ENCODE measurements at places on chromosomes 2 and 18.

DNA sequence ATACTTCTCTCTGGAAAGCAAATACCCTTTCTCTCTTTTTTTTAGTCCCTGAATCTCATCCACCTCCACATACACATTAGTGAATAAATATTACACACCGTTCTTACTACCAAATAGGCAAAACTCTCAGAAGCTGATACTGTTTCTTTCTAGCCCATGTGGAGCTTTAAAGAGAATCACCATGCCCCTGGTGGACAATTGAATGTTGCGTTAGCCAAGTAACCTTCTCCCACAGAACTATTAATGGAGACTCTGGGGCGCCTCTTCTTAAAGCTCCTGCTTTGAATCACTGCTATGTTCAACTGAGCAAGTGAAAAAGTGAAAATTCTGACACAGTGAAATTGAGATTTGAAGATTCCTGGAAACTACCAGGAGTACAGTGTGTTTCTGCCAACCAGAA, 522.8 kb upstream of the CDH7 start:
- no peak for DNase-seq

DNA sequence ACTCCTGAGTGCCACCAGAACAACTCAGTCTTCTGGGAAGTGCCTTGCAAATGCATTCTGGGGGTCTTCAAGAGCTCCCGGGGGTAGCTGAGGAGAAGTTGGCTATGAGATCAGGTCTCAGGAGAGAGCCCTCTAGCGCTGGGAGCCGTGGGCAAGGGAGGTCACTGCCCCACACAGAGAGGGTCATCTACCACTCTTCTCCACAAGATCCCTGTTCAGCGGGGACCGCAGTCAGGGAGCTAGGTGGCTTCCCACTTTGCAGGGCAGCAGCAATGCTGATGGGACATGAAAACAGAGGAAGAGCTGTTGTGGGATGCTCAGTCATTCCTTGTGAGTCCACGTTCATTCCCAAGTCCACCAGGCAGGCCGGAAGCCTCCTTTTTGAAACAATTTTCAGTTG, 66.6 kb downstream of the ACKR3 start:
- no peak for DNase-seq

DNA sequence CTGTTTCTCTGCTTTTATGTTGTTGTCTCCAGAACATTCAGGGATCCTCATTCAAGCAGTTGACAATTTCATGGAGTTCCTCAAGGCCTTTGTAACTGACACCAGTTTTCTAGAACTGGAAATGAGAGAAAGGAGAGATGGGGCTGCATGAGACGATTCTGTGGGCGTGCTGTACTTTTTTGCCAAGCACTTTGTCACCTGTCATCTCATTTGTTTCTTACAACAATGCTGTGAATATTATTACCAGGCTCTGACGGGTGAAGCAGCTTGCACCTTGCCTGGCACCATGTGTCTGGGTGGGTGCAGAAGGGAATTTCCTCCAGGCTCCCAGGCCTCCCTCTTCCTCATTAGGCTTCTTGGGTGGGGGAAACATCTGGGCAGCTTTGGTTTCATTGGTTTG, 22.2 kb upstream of the ATOH8 start:
- DNase-seq = no peak

DNA sequence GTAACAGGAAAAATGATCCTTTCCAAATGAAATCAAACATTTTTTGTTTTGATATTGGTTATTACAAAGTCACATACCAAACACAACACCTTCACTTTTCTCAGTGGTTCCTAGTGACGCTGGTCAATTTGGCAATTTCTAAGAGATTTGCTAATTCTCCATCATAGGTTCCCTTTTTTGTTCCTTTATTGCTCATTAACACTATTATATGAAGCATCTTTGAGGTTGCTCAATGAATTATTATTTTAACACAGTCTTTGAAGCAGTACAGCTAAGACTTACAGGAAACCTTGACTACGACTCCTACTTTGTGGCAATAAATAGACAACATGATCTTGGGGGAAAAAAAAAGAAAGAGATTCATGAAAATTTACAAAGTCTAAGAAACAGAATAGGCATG, 152.2 kb upstream of the VRK2 start:
- no peak for DNase-seq

DNA sequence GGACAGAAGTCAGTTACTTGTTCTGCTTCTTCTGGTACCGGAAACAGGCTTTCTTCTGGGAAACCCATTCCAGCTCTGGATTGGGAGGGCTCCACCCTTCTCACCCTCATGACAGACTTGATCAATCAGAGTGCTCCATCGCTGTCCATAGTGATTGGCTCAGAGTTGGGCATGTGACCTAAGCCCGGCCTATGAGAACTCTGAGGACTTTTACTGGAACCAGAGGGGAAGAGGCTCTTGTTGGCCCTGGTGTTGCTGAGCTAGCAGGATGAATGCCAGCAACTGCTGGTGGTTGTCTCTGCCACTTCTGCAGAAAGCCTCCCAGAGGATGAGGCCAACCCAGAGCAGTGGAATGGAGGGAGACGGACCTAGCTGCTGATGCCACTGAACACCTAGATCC, 33.3 kb downstream of the TMEM37 start:
- no peak for DNase-seq

DNA sequence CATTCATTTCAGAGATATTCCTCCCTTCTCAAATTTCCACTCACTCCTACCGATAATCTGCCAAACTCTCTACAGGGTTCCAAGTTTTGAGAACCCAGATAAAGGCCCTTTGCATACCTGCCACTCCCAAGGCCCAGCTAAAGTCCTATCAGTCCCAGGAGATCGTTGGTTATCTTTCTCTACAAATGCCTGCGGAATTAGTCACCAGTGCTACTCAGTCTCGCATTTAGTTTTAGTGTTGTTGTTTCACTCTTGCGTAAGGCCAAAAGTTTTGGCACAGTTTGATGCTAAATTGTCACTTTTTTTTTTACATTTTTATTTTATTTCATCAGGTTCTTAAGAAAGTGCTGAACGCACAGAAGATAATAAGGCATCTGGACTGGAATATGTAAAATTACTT, 29.2 kb upstream of the SETBP1 start:
- peak; percentile 7 for DNase-seq

GRCh38 chr2:136245211-136245610, 127.3 kb upstream of the CXCR4 start:
- no peak for DNase-seq

GRCh38 chr18:36711813-36712444, 116.9 kb downstream of the TPGS2 start:
- DNase-seq = peak; percentile 58

DNA sequence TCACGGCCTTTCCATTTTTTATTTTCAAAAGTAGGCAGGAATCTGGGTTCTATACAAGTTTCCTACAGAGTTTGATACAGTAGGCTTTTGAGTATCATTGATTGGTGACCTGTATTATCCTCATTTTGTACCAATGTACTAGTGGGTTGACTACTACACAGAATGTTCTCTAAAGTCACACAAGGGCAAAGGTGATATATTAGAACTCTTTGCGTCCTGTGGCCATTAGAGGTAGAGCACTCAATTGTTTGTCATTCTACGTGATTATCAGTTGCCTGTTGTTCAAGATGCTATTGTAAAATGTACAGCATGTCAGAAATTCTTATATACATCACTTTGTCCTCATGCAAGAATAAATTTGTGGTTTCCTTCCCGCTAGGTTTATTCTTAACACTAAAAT, 24.8 kb downstream of the WDR75 start:
- DNase-seq = no peak

GRCh38 chr2:195450552-195451113, 206.4 kb upstream of the SLC39A10 start:
- no peak for DNase-seq

DNA sequence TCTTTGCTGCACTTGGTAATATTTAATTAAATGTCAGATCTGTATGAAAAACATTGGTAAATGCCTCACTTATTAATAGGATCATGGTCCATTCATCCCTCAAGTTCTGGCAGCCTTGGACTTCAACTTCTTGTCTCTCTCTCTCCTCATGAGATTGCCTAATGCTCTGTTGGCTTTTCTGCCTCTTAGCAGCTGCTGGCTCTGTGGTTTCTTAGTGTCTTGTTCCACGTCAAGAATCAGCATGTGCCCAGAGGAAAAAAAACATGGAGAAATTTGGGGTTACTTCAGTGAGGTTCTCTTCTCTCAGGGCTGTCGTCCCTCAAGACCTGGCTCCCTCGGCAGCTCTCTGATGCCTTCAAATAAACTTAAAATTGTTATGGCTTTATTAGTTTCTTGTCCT, 75.4 kb downstream of the TAF4B start:
- DNase-seq = no peak

DNA sequence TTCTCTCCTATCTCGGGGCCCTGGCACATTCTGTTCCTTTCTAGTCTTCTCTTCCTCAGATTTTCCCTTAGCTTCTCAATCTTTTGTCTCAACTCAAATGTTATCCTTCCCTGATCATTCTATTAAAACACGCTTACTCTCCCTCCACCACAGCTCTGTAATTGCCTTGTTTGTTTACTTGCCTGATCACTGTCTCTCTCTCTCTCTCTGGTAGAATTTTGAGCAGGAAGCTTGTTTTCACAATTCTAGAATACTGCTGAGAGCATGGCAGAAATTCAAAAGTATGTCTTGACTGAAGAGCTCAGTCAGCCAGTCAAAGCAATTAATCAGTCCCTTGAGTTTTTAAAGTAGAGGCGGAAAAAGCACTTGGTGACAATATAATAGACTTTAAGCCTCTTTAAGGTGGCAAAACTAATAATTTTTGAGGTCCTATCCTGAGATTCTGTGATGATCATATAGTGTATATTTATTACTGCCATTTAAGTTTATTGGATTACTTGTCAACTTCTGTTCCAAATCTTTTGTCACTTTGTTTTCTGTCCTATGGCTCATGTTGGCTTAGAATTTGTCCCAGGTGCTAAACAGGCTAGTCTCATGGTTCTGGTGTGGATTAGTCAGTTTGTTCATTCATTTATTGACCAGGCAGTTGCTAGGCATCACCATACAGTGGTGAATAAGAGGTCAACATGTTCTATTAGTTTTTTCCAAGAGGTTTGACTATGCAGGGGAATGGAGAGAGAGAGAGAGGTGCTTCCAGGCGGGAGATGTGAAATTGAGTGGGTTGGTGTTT, 2.3 kb downstream of the PSMD1 start:
- DNase-seq = no peak

GRCh38 chr18:67553437-67553836, 36.9 kb upstream of the DSEL start:
- DNase-seq = no peak

DNA sequence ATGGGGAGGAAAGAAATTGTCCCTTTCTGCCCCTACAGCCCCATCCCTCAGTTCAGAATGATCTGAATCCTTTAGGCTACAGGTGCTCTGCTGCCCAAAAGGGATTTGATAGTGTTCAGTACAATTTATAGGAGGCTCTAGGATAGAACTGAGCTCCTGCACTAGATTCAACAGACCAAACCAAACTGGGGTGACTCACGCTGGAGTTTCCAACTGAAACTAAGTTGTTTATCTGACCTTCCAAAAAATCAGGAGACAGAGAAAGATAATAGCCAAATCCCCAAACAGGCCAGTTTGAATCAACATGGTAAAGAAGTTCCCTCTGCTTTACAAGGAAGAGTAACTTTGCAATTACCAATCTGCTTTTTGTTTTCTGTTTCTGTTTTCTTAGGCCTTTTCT, 72.7 kb upstream of the MBOAT2 start:
- DNase-seq = no peak

- DNase-seq = no peak
Observed at GRCh38 chr2:60608679-60609078, 55.2 kb upstream of the BCL11A start.

DNA sequence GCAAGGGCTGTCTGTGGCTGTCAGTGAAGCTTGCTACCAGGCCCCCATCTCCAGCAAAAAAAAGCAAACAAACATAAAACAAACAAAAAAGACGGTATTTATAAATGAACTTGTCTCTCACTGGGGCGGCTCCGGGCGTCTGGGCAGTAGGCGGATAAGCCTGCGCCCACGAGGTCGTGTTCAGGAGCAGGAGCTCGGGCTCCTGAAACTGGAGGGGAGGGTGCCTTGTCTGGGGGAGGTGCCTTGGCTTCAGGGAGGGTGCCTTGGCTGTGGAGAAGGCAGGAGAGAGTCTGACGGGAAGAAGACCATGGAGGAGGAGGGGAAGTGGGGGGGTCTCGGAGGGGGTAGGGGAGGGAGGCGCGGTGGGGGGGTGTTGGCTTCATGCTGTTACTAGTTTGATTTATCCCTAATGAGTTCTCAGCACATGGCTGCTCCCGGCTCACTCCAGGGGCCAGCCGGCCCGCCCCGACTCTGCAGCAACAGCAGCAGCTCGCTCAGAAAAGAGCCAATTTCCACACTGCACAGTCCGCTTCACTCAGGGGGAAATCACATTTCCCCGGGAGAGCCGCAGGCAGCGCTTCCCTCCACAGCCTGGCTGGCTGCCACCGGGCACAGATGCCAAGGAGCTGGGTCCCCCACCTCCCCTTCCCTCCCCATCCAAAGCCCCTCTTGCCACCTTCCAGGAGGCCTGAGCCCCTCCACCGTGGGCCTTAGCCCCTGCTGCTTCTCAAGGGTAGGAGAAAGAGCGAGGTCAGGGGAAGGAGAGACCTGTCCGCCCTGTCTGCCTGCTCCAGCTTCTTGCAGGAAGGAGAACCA, 38.7 kb downstream of the PSD4 start:
- DNase-seq = no peak

GRCh38 chr2:219045937-219046550, 4.7 kb upstream of the CFAP65 start:
- DNase-seq = peak; percentile 12

DNA sequence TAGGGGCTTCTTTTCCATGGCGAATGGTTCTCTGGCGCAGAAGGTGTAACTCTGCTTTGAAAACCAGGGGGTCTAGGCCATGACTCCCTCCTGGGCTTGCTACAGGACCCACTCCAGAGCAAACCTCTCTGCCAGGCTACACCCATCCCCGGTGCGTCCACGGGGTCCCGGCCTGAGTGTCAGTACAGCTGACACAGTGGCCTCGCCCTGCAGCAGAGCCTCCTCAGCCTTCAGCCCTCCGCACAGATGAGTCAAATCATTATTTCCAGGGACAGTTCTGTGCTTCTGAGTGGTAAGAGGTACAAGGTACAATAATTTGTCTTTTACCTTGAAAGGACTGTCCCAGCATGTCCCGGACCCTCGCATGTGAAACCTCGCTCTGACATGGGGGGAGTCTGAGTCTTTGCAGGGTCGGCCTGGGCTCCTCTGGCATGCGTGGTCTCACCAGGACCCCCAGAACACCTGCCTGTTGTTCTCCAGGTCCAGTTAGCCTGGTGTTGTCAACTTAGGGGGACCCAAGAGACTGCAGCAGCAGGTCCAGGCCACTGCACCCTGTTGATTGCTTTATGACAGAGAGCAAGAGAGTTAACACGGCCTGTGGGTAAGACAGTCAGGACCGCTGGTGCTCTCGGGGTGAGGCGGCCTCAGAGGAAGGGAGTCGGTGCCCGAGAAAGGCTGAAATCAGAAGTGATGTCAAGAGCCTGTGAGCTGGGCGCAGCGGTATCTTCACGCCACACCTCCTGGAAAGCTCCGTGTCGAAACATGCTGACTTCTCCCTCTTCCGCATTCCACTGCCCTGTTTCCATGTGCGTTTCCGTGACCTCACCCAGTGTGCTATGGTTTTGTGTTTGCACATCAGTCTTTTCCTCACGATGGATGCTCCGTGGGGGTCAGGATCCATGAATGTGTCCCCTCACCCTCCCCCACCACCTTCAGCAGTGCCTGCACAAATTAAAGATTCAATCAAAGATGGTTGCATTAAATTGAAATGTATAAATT, 340.1 kb downstream of the EIPR1 start:
- DNase-seq = no peak

All from T1000 (cell line).